HFFc6 (cell line): ENCODE measurements at places on chromosomes 5 and 9.

DNA sequence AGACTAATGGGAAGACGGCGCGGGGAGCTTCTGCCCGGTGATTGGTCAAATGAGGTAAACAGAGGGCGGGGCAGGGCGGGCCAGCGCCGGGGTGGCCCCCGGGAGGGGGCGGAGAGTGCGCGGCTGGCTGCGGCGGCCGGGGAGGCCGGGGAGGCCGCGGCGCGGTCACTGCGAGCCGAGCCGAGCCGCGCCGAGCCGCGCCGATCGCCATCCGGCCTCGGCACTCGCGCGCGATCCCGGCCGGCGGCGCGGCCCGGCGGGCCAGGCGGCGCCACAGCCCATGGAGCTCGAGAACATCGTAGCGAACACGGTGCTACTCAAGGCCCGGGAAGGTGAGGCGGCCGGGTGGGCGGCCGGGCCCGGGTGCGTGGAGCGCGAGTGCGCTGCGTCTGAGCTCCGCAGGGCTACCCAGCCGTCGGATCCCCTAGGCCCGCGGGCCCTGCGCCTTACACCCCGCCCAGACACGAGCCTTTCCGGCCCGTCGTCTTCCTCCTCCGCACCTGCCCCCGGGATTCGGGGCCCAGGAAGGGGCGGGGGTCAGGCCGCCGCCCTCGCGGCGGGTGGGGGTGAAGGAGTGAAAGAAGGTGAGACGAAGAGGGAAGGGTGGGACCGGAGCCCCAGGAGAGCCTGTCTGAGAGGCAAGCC, at the start of gene GRK6:
TSS of gene GRK6 (plus strand) at position 111 of the 645 bp plus-strand sequence. CDS start at position 281, 170 bp downstream.
- no peak for DNase-seq

- no peak for DNase-seq
These were observed 562.7 kb upstream of the DMAC1 start for GRCh38 chr9:8362250-8362649.

DNA sequence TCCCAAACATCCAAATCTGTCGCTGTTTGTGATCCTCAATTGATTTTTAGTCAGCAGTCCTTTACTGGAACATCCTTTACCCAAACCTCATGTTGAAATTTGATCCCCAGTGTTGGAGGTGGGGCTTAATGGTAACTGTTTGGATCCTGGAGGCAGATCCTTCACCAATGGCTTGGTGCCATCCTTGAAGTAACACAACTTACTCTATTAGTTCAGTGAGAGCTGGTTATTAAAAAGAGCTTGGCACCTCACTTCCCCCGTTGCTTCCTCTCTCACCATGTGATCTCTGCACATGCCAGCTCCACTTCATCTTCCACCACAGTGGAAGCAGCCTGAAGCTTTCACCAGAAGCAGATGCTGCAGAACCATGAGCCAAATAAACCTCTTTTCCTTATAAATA, 40.3 kb downstream of the DNAJB5 start:
- no peak for DNase-seq

- DNase-seq, result no peak
These were observed 64.2 kb upstream of the IRX1 start for GRCh38 chr5:3531320-3531986.

DNA sequence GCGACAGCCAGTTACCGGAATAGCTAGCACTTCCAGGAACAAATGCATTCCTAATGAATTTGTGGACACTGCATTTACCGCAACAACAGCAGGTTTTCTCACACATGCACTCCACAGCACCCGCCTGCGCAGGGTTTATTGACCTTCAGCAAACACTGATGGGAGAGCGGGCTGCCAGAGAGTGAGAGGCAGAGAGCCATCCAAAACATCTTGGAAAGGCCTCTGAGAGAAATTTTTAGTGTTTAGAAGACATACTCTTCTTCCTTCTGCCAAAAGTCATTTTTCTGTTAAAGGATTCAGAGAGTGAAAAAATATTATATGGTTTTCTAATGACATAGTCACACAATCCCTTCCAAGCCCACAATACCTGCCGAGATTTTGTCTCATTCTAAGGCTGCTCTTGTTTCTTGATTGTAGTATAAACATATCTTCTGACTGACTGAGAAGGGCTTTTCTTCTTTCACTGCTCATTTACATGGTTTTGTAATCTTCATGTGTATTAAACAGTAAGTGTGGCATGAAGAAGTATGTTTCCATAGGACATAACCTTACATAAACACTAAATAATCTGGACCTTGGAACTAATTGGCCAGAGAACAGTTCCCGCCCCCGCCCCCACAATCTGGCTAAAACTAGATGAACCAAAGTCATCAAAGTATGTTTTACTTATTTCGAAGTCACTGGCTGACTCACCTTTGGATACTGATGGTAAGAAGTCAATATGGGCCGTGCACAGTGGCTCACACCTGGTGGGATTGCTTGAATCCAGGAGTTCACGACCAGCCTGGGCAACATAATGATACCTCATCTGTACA, 432.5 kb upstream of the MEF2C start:
- no peak for DNase-seq
